ENCODE measurements at places on chromosomes 12 and 14. TPM values are rescaled to one million over a fixed set of nuclear protein-coding genes. Genes with fewer than 3 reads are reported as not detected.

DNA sequence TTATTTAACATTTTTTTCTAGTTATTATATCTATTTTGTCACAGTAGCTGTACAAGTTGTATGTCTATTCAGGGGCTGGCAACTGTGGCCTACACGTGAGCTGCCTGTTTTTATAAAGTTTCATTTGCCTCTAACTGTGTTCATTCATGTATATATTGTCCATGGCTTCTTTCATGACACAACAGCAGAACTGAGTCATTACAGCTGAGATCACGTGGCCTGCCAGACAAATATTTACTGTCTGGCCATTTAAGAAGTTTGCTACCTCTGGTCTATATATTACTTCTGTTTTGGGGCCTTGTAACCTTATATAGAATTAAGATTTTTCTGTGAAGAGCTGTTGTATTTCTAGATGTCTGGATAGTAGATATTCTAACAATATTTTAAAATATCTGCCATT lies 37.9 kb downstream of the KIAA0586 start:
- DNase-seq = no peak

GRCh38 chr14:60735416-60735815 lies 855 bp downstream of the MNAT1 start:
- no peak for DNase-seq

Gene FAIM2
- total RNA-seq = 0.05 TPM

Gene GARIN6
- not detected for total RNA-seq

Gene CREBL2
- total RNA-seq = 37.2 TPM

- DNase-seq = no peak
Measured at GRCh38 chr12:6229224-6230218, 29.3 kb downstream of the CD9 start.

DNA sequence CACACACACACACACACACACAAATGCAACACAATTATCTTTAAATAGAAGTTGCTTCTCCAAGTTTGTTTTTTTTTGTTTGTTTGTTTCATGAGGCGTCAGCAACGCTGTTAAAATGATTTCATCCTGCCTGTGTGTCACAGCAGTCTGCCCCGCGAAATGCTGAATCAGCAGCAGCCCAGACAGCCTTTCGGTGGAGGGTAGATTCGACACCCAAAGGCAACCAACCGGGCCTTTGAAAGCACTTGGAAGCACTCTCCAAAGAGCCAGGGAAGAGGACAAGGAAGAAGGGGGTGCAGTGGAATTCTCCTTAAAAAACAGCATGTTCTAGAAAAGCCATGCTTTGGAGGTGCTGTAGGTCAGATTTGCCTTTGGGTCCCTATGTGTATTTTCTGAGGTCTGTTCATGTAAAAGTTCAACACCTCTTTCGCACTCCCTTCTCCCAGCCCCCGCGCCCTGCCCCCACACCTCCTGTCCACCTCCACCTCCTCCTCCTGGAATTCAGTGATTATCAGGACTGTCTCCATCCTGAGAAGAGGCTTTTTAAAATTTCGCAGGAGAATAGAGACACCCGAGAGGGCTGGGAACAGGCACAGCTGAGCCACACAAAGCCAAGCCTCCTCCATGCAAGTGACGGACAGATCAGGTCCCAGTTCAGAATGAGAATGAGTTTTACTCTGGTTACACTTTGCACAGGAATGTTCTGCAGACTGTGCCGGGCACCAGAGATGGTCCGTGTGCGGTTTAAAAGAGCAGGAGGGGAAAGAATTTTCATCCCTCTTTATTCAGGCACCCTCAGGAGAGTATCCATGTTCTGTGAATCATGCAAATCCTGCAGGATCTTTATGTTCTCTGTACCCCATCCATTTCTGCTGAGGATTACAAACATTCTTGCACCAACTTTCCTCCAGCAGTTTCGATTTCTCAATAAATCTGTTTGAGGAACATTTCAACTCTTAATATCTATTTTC lies 177.9 kb downstream of the ETV6 start:
- DNase-seq = no peak

- no peak for DNase-seq
Measured at GRCh38 chr12:30874455-30875321, 51.9 kb upstream of the TSPAN11 start.

- no peak for DNase-seq
Measured at GRCh38 chr12:42104784-42105183, 39.9 kb downstream of the GXYLT1 start.

Gene ENDOU
- total RNA-seq = 0.12 TPM

Gene MFAP5
- not detected for total RNA-seq

Gene PLBD1
- total RNA-seq = 1.8 TPM

- DNase-seq = no peak
Measured at GRCh38 chr14:34300882-34301734, 160.9 kb downstream of the SPTSSA start.

DNA sequence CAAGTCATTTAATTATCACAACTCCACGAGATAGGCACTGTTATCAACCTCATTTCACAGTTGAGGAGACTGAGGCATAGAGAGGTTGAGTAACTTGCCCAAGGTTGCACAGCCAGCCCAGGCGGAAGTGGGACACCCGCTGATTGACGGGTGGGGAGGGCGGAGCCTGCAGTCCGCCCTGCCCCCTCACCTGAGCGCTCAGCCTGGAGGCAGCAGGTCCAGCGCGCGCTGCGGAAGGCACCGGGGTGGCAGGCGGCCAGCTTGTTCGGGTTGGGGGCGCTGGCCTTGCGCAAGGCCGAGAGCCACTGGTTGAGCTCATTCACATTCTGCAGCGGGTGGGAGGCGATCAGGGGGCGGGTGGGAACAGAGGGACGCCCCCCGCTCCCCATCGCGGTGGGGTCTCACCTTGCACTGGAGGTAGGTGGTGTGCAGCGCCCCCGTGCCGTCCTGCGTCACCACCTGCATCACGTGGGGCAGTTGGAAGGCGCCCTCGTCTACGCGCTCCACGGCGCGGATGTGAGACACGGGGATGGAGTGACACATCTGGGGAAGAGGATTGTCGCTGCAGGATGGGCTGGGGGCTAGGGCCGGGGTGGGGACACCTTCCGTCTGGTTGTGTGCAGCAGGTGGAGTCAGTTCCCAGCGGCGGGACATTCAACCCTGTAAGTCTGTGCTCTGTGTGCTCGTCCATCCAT lies 31.7 kb downstream of the RASAL1 start:
- DNase-seq = peak; percentile 42

- DNase-seq = no peak
Measured at GRCh38 chr14:34056046-34056445, 105.2 kb upstream of the EGLN3 start.

DNA sequence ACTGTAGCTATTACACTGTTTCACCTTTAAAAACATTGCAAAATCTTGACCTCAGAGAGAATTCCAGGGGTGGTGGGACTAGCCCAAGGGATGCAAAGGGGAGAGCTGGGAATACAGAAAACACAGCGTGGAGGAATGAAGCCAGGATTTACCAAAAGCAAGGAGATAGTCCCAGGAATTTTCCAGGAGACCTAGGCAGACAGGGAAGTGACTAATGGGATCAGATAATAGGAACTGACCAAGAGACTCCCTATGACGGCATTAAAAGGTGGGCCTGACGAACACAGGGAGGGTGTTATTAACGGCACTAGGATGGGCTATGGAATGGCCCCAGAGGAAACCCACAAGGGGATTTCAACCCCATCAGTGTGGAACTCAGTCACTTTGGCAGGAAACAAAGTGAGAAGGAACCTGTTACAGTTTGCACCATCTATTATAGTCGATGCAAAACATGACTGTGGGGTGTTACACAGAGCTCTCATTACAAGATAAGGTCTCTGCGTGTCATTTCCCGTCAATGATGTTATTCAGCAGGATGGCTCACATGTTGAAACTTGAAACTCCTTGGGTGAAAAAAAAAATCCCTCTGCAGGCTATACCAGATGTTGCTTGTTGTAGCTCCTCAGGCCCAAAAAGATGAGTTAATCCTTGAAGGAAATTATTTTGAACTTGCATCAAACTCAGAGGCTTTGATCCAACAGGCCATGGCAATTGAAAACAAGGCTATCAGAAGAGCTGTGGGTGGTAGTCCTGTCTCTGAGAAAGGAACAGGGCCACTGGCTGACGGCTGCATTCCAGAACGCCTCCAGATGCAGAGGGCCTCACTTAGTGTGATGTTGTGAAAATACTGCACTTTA lies 58.7 kb downstream of the DRAM1 start:
- no peak for DNase-seq

- no peak for DNase-seq
Measured at GRCh38 chr14:55749946-55750345, 169.9 kb downstream of the KTN1 start.

- no peak for DNase-seq
Measured at GRCh38 chr14:84084056-84084630, 1445.8 kb upstream of the FLRT2 start.

Gene MYF5
- total RNA-seq = not detected

DNA sequence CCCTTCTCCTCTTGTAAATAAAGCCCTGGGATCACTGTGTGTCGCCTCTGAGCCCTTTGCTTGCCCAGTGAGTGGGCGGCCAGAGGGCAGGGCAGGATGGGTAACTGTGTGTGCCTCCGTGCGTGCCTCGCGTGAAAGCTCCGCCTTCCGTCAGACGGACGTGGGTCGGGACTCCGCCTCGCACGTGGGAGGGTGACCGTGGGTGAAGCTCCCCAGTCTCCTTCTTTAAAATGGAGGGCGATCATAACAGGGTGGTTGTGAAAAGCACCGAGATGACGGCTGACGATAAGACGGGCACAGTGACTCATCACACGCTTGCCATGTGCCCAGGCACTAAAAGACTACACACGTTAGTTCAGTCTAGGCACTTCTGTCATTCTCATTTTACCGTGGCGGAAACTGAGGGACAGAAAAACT lies 9.2 kb downstream of the PHB2 start:
- peak; percentile 78 for DNase-seq

DNA sequence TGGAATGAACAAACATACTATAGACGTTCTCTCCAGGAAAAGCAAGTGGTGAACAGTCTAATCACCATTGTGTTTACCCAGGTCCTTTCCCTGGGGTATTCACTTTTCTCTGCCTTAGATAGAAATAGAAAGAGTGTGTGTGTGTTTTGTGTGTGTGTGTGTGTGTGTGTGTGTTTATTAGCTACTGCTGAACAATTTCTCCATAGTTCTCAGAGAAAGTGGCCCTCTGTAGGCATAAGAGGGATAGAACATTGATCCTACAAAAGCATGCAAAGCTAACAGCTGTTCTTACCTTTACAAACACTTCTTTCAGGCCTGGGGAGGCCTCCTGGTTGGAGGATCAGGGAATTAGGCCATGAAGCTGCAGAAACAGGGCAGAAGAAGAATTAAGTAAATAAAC lies 665.7 kb upstream of the TBX3 start:
- no peak for DNase-seq

DNA sequence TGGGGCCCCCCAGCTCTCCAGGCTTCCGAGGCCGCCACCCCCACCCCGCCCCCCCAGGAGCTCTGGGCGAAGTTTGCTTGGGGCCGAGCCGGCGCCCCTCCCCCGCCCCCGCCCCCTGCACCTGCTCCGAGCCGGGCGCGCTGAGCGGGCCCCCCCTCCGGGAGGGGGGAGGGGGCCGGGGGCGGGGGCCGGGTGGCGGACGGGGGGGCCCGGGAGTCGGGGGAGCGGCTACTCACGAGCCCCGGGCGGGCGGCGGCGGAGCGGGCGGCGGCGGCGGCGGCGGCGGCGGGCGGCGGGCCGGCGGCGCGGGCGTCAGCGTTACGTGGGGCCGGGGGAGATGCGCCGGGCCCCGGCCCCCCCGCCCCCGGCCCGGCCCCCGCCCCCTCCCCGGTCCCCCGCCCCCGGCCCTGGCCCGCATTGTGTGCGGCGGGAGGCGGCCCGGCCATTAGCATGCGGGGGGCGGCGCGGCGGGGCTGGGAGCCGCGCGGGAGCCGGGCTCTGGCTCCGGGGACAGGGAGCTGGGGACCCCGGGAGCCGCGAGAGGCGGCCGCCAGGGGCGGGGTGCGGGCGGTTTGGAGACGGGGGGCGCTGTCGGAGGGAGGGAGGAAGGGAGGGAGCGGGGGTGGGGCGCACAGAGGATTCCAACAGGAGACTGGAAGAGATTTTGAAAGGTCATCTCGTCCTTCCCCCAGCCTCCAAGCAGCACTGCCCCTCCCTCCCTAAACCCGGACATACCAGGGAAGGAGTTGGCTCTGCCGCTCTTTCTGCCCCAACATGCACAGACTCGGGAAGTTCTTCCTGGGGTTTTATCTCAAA lies at the start of gene ZNF219:
ZNF219 (minus strand) TSS at position 580 of the 816 bp plus-strand sequence. CDS start 5,064 bp downstream, outside the sequence.
- DNase-seq = peak; percentile 49
